ENCODE measurements at places on chromosomes 11 and 22. TPM values are rescaled to one million over a fixed set of nuclear protein-coding genes. Genes with fewer than 3 reads are reported as not detected.

GRCh38 chr11:119752345-119752871 is 23.4 kb upstream of the NECTIN1 start:
- H3K4me3 ChIP-seq, result no peak overlapping the region
- peaks cover 6% of the 10 kb centered on the region for H3K27me3 ChIP-seq
- H3K27ac ChIP-seq, result no peak overlapping the region
- DNase-seq, result no peak
- no peaks in the 10 kb centered on the region for H3K4me1 ChIP-seq
- no peaks in the 10 kb centered on the region for H3K36me3 ChIP-seq

GRCh38 chr11:85196968-85197367 is 430.2 kb downstream of the DLG2 start:
- no peak overlapping the region for H3K4me3 ChIP-seq
- no peaks in the 10 kb centered on the region for H3K27me3 ChIP-seq
- H3K27ac ChIP-seq, result no peak overlapping the region

DNA sequence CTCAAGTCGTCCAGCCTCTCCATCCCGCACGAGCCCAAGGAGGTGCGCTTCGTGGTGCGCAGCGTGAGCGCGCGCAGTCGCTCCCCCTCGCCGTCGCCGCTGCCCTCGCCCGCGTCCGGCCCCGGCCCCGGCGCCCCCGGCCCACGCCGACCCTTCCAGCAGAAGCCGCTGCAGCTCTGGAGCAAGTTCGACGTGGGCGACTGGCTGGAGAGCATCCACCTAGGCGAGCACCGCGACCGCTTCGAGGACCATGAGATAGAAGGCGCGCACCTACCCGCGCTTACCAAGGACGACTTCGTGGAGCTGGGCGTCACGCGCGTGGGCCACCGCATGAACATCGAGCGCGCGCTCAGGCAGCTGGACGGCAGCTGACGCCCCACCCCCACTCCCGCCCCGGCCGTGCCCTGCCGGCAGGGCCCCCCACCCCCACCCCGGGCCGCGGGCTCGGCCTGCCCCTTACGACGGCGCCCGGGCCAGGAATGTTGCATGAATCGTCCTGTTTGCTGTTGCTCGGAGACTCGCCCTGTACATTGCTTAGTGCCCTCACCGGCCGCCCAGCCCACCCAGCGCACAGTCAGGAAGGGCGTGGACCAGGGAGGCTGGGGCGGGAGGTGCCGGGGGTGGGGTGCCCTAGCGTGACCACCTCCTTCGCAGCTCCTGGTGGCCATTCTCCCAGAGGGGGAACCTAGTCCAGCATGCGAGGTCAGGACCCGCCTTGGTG is 6.9 kb upstream of the ACR start:
- H3K36me3 ChIP-seq, result no peaks in the 10 kb centered on the region
- H3K4me1 ChIP-seq, result no peaks in the 10 kb centered on the region
- no peak overlapping the region for H3K27ac ChIP-seq
- no peaks in the 10 kb centered on the region for H3K27me3 ChIP-seq
- no peak for DNase-seq
- H3K4me3 ChIP-seq, result no peak overlapping the region

Gene CTSW
- total RNA-seq, result 10.3 TPM

Gene GPR137
- total RNA-seq, result 32.7 TPM

DNA sequence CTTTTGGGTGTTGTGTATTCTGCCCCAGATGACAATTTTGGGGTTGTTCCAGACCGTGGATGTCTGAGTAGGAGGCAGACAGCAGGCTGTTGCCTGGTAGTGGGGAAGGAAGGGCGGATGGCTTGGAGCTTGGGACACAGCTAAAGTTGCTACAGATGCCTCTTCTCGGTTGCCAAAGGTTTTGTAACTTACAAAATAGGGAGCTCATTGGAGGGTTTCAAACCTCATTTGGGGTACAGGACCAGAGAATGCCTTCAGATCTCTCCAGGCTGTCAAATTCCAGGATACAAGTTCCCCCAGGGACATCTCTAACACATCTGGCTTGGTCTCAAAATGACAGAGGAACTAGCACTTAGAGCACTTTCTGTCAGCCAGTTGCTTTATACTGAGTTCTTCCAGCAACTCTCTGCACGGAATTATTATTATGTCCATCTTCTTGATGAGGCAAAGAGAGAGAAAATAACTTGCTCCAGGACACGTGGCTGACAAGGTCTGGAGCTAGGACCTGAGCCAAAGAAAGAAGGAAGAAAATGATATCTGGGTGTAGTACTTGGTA is 56.0 kb downstream of the SLC1A2 start:
- H3K27me3 ChIP-seq, result peaks cover 23% of the 10 kb centered on the region
- no peaks in the 10 kb centered on the region for H3K4me1 ChIP-seq
- no peaks in the 10 kb centered on the region for H3K36me3 ChIP-seq
- no peak overlapping the region for H3K4me3 ChIP-seq

GRCh38 chr11:110000031-110000502 is 93.1 kb upstream of the ZC3H12C start:
- no peak overlapping the region for H3K27ac ChIP-seq
- DNase-seq, result no peak
- no peaks in the 10 kb centered on the region for H3K4me1 ChIP-seq
- H3K36me3 ChIP-seq, result no peaks in the 10 kb centered on the region

- peak overlapping the region; percentile 1 for H3K27ac ChIP-seq
- no peaks in the 10 kb centered on the region for H3K27me3 ChIP-seq
These were observed 11.4 kb downstream of the SLC35F2 start for GRCh38 chr11:107847184-107847583.

Gene SLC37A4
- 31.7 TPM for total RNA-seq

Gene CYB561A3
- total RNA-seq, result 34.1 TPM

Gene FIBIN
- not detected for total RNA-seq

DNA sequence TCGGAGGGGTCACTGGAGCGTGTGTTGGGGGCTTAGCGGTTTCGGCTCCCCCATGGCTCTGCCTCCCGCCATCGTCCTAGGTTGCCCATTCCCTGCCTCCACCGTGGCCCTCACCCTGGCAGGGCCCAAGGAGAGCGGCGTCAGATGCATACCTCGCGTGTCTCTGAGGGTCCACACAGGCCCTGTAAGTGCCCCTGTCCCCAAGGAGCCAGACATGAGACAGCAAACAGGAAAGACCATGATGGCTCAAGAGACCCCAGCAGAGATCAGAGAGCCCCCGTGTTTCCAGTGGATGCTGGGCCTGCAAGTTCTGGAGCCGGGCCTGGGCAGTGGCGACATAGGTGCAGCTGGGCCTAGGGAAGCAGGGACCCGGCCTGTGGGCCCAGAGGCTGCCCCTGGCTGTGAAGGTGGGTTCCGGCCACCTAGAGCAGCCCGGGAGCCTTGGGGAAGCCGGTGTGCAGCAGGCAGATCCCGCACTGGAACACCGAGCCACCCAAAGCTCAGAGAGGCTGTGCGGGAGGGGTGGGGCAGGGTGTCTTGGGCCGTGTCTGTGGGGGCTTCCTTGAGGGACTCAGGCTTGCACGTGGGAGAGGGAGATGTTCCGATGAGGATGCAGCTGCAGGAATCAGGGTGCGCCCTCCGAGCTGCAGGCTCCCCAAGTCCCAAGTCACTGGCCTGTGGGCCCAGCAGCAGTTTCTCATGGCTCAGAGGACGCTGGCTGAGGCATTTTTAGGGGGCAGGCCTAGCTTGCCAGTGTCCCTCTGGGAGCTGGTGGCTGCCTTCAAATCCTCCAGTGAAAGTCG is 126.4 kb downstream of the KCNQ1OT1 start:
- no peak overlapping the region for H3K4me3 ChIP-seq
- no peaks in the 10 kb centered on the region for H3K4me1 ChIP-seq
- no peaks in the 10 kb centered on the region for H3K36me3 ChIP-seq
- H3K27me3 ChIP-seq, result no peaks in the 10 kb centered on the region
- H3K27ac ChIP-seq, result no peak overlapping the region

DNA sequence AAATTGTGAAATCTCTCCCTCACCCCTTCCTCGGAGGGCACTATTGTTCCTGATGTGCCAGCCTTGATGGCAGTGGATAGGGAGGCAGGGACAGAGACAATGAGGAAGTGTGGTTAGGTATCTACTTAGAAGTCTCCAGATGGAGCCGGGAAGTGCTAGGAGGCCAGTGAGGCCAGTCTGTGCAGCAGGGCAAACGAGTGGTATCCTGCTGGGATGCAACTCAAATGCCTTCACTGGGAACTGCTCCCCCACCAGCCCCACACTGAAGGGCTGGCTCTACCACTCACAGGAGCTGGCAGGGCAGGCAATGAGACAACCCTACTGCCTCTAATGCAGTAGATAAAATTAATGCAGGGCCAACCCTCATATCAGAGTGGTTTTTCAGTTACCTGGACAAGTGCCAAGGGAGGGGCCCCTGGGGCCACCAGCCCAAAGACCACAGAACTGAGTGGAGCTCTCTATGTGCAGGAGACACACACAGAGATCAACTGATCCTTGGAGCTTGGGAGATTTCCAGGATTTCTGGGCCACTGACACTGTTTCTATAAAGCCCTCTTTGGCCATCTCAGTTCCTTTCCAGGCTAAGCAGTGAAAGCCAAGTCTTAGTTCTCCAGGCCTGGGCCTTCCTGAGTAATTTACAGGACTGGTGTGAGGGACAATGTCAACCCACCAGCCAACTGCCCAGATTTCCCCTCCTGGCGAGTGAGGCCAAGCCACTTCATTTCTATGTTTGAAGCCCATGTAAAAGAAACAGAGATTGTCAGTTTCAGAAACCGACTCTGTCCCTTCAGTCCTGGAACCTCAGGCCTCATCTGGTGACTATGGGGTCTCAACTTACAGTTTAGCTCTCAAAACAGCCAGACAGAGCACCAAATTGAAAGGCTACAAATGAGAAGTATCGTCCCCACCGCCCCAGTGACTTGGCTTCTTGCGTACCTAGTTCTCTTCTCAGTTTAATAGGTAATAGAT is 4.1 kb downstream of the MIF start:
- H3K27ac ChIP-seq, result no peak overlapping the region
- peak overlapping the region; percentile 54 for H3K4me3 ChIP-seq
- peaks cover 62% of the 10 kb centered on the region for H3K36me3 ChIP-seq
- peaks cover 13% of the 10 kb centered on the region for H3K4me1 ChIP-seq
- no peak for DNase-seq

- H3K4me3 ChIP-seq, result no peak overlapping the region
- H3K36me3 ChIP-seq, result no peaks in the 10 kb centered on the region
These were observed 28.3 kb upstream of the IGSF22 start for GRCh38 chr11:18754308-18754707.

DNA sequence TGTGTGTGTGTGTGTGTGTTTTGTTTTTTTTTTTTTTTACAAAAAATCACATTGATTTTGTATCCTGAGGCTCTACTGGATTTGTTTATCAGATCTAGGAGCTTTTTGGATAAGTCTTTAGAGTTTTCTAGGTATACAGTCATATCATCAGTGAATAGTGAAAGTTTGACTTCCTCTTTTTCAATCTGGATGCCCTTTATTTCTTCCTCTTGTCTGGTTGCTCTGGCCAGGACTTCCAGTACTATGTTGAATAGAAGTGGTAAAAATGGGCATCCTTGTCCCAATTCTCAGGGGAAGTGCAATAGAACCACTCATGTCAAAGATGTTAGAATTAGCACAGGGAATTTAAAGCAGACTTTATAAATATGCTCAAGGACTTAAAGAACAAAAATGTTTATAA is 32.6 kb upstream of the PRDM11 start:
- no peaks in the 10 kb centered on the region for H3K36me3 ChIP-seq
- no peak overlapping the region for H3K27ac ChIP-seq
- DNase-seq, result no peak
- peaks cover 37% of the 10 kb centered on the region for H3K27me3 ChIP-seq

GRCh38 chr11:88666364-88666763 is 328.8 kb upstream of the CTSC start:
- H3K4me3 ChIP-seq, result no peak overlapping the region
- no peak for DNase-seq
- no peaks in the 10 kb centered on the region for H3K36me3 ChIP-seq
- no peaks in the 10 kb centered on the region for H3K27me3 ChIP-seq
- H3K4me1 ChIP-seq, result no peaks in the 10 kb centered on the region

- H3K27me3 ChIP-seq, result peaks cover 33% of the 10 kb centered on the region
- H3K27ac ChIP-seq, result peak overlapping the region; percentile 78
- peaks cover 10% of the 10 kb centered on the region for H3K4me1 ChIP-seq
- DNase-seq, result no peak
- H3K4me3 ChIP-seq, result peak overlapping the region; percentile 88
These were observed 1.1 kb upstream of the PPFIBP2 start for GRCh38 chr11:7512525-7513233.

Gene ARHGAP20
- total RNA-seq, result not detected

GRCh38 chr22:30829901-30830550 is 135.4 kb downstream of the OSBP2 start:
- no peaks in the 10 kb centered on the region for H3K4me1 ChIP-seq
- DNase-seq, result no peak
- no peaks in the 10 kb centered on the region for H3K36me3 ChIP-seq
- no peak overlapping the region for H3K4me3 ChIP-seq
- peaks cover 3% of the 10 kb centered on the region for H3K27me3 ChIP-seq

DNA sequence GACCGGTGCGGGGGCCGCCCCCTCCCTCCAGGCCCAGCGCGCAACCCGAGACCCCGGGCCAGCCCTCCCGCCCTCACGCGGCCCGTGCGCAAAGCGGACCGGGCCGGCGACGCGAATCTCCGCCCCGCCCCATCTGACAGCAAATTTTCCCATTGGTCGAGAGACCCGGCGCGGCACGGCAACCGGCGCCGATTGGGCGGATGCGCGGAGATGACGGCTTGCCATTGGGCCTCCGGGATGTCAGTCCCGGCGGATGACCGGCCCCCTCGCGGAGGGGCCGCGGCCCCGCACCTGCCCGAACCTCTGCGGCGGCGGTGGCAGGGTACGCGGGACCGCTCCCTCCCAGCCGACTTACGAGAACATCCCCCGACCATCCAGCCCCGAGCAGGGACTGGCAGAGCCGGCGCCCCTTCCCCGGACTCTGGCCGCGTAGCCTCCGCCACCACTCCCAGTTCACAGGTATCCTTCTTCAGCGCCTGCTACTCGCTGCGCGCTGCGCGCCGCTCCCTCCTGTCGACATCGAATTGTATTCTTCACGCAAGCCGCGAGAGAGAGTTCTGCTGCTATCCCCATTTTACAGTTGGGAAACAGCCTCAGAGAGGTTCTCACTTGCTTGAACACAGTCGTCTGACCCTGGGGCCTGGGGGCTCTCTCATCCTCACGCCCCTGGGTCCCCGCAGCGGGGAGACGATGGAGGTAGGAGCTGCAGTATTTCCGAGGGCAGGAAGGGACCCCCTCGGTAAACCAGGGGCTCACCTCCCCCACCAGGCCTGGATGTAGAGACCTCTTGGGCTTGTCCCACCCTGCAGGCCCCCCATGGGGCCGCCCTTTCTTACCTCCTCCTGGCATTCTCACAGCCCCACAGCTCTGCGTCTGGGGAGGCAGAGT is at the start of gene ARVCF:
Gene ARVCF, minus strand, starts transcription at position 90 of the 888 bp plus-strand sequence. CDS start 26,029 bp downstream, outside the sequence.
- peaks cover 19% of the 10 kb centered on the region for H3K27me3 ChIP-seq
- H3K36me3 ChIP-seq, result peaks cover 2% of the 10 kb centered on the region
- peak within 1 kb of the TSS; percentile 82 for H3K4me3 ChIP-seq
- DNase-seq, result peak; percentile 90
- H3K4me1 ChIP-seq, result peaks cover 11% of the 10 kb centered on the region

Gene CECR2
- not detected for total RNA-seq

DNA sequence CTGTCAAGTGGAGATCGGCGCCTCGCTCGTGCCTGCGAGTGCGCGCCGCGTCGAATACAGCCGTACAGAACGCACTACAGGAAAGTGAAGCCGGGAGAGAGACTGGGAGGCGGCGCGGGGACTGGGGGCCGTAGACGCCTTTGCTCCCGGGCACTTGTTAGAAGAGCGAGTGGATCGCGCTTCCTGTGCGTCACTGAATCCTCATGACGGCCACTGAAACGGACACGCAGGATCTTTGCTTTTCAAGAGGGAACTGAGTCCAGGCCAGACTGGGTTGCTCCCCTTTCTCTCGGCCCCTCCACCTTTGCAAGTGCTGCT is 314 bp downstream of the RIC8A start:
- peaks cover 78% of the 10 kb centered on the region for H3K36me3 ChIP-seq
- H3K4me3 ChIP-seq, result peak overlapping the region; percentile 100
- DNase-seq, result no peak
- H3K27ac ChIP-seq, result peak overlapping the region; percentile 100
- no peaks in the 10 kb centered on the region for H3K27me3 ChIP-seq

GRCh38 chr22:39560127-39560526 is 10.4 kb upstream of the CACNA1I start:
- no peaks in the 10 kb centered on the region for H3K36me3 ChIP-seq
- H3K4me3 ChIP-seq, result no peak overlapping the region
- H3K4me1 ChIP-seq, result peaks cover 2% of the 10 kb centered on the region
- peaks cover 35% of the 10 kb centered on the region for H3K27me3 ChIP-seq

Data from activated T-helper 2 cell treated with anti-CD3 and anti-CD28 coated beads, Interferon-gamma antibody, Interleukin-2, Interleukin-4, amounts not matched to agents 10 μg/mL and 5 μg/mL and 100 μg/mL, durations not matched to agents 14 hours and 24 hours and 36 hours (primary cell).